Fibroblast of gingiva (primary cell): ENCODE measurements at places on chromosomes 6 and 20.

DNA sequence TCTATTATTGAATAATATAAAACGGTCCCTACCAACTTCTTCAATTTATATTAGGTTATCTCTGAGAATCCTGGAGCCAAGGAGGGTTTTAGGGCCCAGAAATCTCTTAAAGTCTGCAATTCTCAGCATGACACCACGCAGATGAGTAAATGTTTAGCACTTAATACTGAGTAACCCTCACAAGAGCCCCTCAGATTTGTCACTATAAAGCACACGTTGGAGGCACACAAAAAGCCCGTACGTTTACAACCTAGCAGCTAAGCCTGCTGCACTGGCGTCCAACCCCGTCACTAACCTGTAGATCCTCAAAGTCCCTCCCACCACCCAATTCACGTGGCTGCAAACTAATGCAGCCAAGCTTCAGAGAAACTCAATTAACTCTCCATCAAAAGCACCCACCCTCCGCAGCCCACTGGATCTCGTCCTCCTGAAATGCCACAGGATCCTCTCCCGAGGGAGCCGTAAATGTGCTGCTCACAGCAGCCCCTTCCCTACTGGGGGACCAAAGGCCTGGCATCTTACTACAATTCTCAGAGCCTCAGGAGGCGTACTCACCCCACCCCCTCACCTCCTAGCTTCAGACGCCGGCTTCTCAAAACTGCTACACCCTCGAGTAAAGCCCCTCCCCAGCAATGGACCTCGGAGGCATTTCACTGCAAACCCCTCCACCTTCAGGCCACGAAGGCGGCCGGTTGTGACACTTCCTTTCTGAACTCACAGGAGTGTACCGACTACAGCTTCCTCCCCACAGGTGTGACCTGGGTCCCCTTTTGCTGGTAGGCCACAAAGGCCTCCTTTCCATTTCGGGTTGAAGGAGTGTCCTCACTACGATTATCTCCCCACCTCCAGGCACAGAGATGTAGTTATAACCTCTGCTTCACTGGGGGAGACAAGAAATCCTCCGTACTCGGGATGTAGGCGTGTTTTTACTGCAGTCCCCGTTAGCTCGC, 909 bp downstream of the CPNE1 start:
- peak; percentile 4 for DNase-seq

DNA sequence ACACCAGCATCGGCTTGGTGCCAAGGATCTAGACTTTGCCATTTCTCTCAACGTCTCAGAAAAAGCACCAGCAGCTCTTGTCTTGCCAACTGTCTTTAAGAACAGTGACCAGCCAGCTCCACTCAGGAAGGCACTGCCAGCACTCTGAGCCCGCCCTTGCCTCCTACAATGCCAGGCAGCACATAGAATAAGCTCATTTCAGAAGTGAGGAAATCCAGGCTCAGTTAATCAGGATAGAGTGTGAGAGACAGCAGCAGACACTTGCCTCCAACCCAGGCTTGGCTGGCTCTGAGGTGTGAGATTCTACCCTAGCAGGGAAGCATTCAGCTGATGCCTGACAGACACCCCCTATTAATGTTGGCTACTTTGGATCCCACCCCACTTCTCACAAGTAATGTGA, 4.3 kb upstream of the SYNDIG1 start:
- DNase-seq, result no peak

DNA sequence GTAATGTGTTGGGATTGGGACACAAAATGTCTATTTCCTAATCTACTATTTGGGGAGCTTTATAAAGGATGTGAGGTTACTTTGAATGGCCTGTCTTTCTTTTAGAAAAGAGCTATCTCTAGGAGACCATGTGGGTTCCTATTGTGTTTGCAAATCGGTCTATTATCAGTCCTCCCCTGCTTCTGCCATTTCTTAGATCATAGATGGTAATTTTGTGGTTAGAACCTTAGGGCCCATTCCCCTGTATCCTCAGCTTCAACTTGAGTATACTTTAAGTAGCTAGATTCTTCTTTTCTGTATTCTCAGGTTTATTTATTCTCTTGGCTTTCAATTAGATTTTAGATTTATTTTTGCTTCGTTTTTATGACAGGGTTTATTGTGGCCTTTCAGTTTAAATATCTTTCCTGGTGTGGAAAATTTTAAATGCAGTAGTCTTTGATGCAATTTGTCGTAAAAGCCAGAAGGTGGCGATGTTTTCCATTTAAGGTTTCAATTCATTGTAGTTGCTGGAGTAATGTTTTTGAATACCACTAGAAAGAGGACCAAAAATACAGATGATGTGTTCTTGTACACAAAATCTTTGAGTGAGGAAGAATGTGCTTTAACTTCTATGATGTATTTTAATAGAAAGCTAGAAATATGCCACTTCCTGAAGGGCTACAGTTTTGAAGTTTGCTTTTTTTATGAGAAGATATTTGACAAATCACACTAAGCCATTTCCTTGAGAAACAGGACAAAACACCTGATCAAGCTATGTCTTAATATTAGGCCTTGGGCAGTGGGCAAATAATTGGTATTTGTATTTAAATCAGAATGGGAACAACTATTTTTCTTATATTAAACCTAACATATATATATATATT, 20.3 kb downstream of the TBPL1 start:
- peak; percentile 51 for DNase-seq

DNA sequence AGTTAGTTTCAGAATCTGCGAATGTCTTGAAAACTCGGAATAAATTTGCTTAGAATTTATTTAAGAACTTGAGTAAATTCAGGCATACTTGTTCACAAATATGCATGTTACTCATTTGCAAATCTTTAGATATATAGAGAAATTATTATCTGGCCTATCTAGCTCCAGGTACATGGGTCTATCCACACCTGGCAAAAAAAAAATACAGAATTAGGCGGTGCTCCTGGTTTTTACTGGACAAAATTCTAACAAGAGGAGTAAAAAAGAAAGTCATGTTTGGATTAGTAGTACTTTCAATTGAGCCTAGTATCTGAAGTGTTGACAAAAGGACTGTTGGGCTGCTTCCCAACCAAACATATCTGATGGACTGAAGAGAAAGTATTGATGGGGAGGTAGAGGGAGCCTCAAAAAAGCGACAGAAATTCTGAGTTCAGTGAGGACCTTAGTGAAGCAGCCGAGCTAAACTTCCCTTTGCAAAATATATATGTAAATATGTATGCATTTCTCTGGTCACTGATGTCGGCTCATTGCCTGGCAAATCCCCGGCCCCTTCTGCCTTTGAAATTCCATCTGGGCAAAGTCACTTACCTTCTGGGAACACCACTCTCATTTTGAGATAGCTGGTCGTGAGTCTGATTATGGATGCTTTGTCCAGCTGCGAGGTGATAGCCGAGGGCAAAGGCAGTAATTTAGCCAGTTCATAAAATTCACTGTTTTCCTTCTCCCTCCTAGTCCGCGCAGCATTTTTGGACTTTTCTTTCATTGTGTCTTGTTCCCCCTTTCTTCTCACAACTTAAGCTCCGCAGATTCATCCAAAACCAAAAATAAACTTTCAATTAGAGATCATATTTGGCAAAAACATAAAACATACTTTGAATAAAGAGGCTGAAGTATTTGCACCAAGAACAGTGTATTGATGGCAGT, 1.8 kb downstream of the SIM1 start:
- DNase-seq, result no peak

DNA sequence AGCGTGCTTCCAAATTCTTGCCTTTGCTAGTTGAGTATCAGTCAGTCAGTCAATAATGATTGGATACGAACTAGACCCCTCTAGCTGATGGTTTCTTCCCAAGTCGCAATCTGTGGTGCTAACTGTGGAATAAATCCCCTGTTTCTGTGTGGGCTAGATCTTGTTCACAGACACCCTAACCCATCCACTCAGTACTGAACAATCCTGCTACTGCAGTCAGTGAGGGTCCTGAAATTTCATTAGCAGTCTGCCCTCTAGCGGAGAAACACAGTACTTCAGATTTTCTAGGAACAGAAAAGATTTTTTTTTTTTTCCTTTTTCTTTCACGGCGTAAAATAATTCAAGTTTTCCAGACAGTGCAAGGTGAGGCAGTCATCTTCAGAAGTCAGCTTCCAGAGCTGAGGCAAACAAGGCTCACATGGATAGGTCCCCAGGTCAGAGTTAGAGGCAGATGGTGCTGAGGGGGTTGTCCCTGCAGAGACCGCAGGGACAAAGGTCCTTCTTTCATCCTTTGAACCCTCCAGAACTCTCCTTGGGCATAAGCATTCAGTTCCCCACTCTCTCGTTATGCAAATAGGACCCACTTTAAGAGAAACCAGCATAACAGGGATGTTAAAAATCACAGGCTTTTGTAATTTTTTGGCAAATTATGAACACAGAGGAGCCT, 119.6 kb downstream of the SCML4 start:
- DNase-seq, result no peak

- DNase-seq, result no peak
These were observed 55.9 kb upstream of the PSMF1 start for GRCh38 chr20:1062334-1063010.

DNA sequence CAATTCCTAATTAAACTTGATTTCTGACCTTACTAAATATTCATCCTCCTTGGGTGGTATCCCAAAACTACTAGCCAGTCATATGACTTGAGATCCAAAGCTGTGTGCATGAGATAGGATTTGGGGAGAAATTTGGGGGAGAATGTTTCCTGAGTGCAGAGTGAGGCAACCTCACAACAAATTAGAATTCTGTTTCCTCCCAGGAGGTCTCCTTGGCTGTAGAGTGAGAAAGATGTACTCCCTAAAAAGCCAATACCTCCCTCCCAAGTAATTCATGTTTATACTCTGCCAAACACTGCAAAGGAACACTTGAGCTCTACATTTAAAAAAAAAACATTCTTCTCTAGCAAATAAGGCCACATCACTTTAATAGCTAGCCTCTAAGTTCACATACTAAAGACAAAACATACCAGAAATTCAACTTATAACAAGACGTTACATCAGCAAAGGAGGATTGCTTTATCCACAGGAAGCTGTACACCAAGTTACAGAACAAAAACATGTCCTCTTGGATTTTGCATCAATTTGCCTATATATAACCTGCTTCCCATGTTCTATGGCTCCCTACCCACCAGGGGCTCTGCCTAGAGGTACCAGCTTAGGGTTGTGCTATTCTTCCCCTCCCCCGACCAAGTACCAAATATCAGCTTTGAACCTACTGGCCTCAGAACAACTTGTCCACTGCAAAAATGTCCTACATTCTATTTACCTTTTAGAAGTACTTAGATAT, 15.4 kb upstream of the TMEM30A start:
- DNase-seq, result no peak

- DNase-seq, result no peak
These were observed 4.8 kb downstream of the DPPA5 start for GRCh38 chr6:73349311-73349710.

DNA sequence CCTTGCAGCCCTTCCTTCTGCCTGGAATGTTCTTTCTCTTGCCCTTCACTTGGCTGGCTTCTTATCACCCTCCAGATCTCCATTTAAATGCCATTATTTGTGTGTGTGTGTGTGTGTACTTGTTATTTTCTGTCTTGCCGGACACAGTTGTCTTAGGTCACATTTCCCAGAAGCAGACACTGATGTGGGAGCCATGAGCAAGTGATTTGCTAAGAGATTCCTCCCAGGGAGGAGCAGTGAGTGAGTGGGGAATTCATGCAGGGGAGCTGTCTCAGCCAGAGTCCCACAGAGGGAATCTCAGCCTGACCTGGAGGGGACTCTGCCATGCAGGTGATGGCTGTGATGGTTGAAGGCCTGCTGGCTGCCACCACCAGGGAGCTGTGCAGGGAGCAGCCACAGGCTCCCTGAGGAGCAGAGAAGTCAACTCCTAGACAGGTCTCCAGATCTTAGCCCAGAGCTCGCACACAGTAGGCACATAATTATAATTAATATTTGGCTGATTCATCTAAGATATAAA, 96.5 kb downstream of the SYNDIG1 start:
- DNase-seq, result no peak

- no peak for DNase-seq
These were observed 52.4 kb downstream of the RNF217 start for GRCh38 chr6:125014661-125014957.

DNA sequence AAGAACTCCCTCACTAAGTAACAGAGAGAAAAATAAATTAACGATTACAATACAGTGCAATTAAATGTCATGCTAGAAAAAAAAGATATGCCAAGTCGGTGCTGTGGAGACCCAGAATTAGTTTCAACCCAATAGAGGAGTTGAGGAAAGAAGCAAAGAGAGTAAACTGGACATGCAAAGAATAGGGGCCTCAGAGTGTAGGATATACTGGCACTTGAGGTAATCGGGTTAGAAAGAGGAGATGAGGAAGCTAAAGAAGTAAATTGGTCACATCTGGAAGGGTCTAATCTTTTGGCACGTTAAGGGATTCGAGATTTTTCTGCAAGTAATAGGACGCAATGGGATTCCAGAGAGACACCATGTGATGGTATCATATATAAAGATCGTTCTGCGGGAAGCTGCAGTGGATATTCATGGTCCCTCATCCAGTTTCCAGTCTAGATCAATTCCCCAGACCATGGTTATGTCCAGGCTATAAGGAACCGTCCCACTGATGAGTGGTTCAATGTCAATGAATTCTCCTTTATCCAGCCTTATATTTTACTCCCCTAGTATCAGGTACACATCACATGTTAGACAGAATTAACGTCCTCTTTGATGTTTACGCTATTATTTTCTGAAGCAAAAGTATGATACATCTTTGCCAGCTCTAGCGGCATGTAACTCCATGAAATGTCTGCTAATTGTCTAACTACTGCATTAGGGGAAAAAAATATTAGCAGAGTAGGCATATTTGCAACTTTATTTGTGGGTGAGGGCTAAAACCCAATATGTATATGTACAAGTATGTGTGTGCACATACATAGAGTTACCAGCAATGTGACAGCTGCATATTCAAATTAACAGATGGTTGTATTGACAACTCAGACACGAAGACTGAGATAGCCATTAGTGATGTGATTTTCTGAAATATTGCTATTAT, 1.1 kb upstream of the TBC1D32 start:
- DNase-seq, result peak; percentile 12

DNA sequence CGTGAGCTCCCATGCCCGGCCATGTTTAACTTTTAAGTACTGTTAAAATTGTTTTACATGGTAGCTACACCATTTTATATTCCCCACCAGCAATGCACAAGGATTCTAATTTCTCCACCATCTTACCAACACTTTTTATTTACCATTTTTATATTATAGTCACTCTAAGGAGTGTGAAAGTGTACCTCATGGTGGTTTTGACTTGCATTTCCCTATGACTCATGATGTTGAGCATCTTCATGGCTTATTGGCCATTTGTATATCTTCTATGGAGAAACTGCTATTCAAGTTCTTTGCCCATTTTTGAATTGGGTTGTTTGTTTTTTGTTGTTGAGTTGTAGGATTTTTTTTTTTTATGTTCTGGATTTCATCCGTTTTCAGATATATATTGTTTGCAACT, 15.6 kb upstream of the BPHL start:
- no peak for DNase-seq

- no peak for DNase-seq
These were observed 42.3 kb upstream of the OCSTAMP start for GRCh38 chr20:46592580-46593362.

GRCh38 chr6:163311830-163312229, 102.7 kb upstream of the QKI start:
- DNase-seq, result no peak
